Hematopoietic multipotent progenitor cell treated with erythropoietin and hydrocortisone succinate and interleukin-3 and kit ligand, for 8 days (in vitro differentiated cells): ENCODE measurements at places on chromosomes 11 and 22.

- DNase-seq = peak; percentile 88
Observed at GRCh38 chr11:119704849-119705248, 24.2 kb downstream of the NECTIN1 start.

GRCh38 chr11:12388939-12389670, 11.7 kb downstream of the PARVA start:
- DNase-seq = no peak

GRCh38 chr11:76135491-76135890, 70.8 kb downstream of the WNT11 start:
- DNase-seq = no peak

DNA sequence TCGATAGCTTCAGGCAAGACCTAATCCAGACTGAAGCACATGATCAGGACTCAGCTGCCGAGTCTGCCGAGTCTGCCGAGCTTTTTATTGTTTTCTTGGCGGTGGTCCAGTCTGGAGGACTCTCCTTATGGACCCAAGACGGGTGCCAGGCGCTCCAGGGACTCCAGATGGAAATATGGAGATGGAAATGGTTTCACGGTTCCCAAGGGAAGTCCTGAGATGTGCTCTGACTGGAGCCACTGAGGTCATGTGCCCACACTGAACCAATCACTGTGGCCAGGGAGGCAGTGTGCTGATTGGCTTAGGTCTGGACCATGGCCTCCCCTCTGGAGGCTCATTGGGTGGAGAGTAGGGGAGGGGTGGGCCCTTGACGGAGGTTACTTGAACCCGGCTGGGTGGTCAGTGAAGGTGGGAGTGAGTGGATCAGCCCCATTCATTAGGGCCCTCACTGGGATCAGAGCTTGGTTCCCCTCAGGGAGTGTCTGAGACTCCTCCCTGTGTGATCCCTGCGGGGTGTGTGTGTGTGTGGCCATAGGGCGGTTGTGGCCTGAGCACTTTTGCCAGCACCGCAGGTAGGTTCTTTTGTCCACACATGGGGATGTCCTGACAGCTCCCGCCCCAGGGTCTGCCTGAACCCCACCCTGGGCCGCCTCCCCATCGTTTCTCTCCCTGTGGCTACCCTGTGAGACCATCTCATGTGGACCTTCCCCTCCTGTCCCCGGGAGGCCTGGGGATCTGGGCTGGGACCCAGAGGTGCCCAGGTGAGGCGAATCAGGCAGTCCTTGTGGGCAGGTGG, 14.0 kb downstream of the RPS6KA4 start:
- DNase-seq = no peak

GRCh38 chr11:74871037-74871436, 77.9 kb downstream of the XRRA1 start:
- DNase-seq = no peak

- peak; percentile 59 for DNase-seq
Observed at GRCh38 chr22:18078329-18079041, 695 bp downstream of the PEX26 start.

GRCh38 chr11:132300283-132300682, 929.9 kb downstream of the NTM start:
- no peak for DNase-seq

- no peak for DNase-seq
Observed at GRCh38 chr11:33000181-33000580, 15.5 kb upstream of the DEPDC7 start.

DNA sequence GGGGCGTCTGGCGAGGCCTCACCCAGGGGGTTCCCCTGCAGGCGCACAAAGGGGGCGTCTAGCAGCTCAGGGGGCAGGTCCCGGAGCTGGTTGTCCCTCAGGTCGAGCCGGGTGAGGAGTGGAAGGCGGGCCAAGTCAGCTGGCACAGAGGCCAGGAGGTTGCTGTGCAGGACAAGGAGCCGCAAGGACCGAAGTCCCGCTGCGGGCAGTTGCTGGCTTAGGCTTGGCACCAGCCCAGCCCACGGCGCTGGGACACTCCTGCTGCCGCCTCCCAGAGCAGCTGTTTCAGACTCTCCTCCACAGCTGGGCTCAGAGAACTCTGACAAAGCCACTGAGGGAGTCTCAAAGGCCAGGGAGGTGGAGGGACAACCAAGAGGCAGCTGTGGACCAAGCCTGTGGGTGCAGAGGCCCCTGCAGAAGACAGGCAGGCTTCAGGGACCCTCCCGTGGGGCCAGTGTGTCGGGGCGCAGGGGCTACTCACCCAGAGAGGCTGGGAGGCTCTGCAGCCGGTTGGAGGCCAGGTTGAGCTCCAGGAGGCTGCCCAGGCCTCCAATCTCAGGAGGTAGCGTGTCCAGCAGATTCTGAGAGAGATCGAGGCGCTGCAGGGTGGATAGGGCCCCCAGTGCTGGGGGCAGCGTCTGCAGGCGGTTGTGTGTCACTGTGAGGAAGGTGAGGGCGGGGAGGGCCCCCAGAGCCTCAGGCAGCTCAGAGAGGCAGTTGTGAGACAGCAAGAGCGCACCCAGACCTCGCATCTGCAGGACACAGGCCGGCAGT, 2.2 kb downstream of the PIDD1 start:
- DNase-seq = no peak
